LNCaP clone FGC (cell line): ENCODE measurements at places on chromosomes 7 and 10.
A peak's percentile ranks its signal among the peaks of the same experiment; 100 is the strongest.

DNA sequence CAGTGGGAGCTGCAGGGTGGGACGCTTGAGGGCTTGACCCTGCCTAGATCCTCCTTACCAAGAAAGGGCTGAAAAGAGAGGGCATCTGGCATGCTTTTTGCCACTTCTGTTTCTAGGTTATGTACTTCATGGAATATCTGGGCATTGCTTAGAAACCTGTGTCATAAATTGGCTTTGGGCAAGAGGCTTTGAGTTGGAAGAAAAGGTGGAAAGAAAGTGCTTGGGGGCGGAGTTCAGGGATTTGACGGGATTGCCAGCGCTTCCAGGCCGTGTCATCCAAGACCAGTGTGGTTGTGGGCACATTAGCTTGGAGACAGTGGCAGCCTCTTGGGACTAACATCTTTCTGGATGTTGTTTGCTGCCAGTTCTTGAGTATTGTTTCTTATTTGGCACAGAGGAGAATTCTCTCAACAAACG, 825 bp downstream of the ZNF862 start:
- DNase-seq = no peak

DNA sequence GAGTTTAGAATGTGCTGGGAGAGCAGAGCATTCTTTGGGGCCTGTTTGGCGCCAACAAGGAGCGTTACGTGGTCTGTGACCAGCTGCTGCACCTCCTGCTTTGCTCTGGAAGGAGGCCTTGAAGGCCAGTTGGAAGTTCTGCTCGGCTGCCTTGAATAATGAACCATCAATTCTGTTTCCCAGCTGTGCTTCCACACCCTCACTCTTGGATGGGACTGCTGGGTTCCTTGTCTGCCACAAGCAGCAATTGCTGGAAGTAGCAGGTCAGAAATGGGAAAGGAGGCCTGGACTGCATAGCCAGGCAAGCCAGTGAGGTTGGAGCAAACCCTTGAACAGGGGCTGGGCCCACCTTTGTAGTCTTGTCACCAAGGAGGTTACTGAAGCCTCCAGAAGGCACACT, 86.6 kb upstream of the INSYN2A start:
- DNase-seq = no peak

- no peak for DNase-seq
Observed at GRCh38 chr10:110959379-110960332, 40.3 kb downstream of the SHOC2 start.

DNA sequence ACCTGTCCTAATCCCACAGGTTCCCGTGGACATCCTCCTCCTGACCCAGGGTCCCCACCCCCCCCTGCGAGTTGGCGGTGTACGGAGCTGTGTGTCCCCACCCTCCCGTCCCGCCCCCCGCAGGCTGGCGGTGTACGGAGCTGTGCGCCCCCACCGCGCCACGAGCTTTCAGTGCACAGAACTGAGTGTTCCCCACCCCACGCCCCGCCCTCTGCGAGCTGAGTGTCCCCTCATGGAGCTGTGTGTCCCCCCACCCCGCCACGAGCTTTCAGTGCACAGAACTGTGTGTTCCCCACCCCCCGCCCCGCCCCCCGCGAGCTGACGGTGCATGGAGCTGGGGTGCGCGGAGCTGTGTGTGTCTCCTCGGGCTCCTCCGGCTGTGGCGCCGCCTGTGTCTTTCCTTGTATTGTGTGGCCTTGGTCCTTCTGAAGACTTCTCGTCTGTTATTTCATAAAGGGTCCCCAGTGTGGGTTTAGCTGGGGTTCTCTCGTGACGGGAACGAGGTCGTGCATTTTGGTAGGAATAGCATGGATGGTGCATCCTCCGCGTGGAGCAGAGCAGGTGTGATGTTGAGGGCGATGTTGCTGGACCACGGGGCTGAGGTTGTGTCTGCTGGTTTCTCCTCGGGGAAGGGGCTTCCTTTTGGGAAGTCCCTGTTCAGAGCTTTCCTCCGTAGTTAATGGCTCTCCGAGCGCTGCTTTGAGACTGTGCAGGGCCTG, 18.0 kb upstream of the JAKMIP3 start:
- no peak for DNase-seq

- no peak for DNase-seq
Observed at GRCh38 chr7:14739841-14740185, 162.7 kb downstream of the DGKB start.

DNA sequence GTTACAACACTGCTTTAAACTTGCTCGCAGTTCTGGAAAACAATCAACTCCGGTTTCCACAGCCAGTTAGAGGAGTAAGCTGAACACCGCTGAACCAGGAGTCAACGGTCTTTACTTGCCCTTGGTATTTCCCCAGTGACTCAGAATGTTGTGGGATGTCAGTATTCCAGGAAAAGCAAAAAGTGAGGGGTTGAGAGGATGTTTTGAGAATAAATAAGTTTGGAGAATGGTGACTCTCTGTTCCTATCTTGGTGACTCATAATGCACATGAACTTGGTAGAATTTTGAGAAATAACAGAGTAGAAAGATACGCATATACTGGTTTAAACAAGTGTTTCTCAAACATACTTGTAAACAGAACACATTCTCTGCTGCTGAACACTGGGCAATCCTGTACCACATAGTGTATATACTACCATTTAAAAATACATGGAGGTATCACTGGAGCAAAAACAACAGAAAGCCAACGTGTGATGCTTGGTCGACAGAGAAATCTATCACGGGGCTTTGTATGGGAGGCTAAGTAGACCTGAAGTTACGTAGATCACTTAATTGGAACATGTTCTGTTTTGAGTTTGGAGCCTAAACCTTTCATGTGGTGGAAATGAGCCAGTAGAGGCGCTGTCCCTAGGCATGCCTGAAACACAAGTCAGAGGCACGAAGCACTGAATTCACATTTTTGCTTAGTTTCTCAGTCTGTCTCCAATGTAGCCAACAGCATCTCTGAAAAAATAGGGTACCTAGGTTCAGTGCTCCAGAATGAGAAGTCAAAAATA, 534.3 kb downstream of the PARD3 start:
- DNase-seq = no peak

- DNase-seq = no peak
Observed at GRCh38 chr10:13809427-13809826, 222.7 kb downstream of the PRPF18 start.

DNA sequence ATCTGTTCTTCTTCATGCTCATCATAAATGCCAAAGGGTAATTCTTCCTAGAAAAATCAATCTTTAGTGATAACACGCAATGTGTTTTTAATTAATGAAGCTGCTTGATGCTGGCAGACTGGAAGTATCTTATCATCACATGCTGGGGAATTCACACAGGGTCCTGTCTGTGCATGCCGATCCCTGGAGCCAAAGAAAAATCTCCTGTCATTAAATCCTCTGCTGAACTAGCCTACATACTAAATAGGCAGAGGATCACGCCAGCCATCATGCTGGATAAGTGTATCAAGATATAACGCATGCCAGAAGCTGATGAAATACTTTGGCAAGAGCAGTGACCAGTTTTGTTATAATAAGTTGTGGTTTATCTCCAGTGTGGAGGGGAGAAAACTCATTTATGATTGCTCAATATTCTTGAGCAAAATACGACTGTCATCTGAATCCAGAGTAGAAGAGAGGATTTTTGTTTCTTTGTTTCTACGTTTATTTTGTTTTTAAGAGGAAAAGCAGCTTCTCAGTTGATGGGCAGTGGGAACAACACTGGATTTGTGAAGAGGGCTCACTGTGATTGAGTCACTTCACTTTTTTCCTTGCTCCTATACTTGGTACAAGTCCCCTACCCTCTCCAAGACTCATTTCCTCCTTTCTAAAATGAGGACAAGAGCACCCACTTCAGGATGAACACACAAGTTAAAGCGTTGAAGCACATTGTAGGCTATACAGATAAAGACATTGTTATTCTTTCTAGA, 649.1 kb downstream of the TNS3 start:
- DNase-seq = peak; percentile 81
